AG10803 (cell line): ENCODE measurements at places on chromosomes 2 and 18.
A peak's percentile ranks its signal among the peaks of the same experiment; 100 is the strongest.

- peak; percentile 75 for DNase-seq
Observed at GRCh38 chr2:100877555-100877954, 57.6 kb downstream of the NPAS2 start.

DNA sequence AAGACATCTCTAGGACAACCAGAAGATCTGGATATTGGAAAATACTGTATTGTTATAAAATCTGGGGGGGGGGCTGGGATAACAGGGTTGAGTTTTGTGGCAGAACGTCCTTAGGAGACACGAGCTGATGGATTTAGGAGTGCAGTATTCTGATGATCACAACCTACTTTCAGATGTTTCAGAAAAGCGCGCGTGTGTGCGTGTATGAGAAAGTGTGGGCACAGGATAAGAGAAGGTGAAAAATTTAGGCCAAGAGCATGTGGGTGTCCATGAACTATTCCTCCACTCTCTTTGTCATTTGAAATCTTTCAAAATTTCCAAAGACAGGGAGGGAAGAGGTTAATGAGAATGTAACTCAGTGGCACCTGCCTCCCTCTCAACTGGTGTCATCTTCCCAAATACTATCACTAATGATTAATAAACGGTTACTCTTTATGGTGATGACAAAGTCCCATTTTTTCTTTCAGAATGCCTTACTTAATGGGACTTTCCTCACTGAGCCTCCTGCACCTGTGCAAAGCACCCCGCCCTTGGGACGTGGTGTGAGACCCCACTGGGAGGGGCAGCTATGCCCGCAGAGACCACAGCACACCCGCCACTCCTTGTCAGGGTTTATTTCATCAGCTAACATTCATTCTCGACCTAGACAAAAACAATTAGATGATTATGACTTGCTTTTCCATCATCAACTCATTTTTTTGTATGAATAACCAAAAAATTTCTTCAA lies 53.6 kb downstream of the HS6ST1 start:
- DNase-seq = no peak

- no peak for DNase-seq
Observed at GRCh38 chr2:28318023-28318422, 74.6 kb upstream of the FOSL2 start.

DNA sequence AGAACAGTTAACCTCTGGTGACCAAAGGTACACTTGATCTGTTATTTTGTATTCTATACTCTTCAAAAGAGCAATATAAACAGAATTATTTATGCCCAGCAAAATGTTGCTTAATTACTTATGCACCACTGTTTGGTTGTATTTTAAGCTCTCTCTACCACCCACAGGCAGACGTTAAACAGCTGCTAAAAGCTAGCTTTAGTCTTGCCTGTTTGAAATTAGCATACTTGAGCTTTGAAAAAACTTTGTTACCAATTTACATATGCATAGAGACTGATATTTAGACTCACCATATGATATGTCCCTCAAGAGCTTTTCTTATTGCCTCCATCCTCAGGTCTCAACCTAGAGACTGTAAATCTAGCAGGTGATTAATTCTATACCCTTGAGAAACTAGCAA lies 426.9 kb downstream of the NR4A2 start:
- no peak for DNase-seq

- DNase-seq = no peak
Observed at GRCh38 chr2:142997231-142997630, 119.8 kb downstream of the KYNU start.

- DNase-seq = no peak
Observed at GRCh38 chr2:21392649-21393048, 268.9 kb downstream of the TDRD15 start.
